ENCODE measurements at places on chromosomes 1 and 21.
A peak's percentile ranks its signal among the peaks of the same experiment; 100 is the strongest.

GRCh38 chr21:20353351-20353750 is 644.9 kb upstream of the NCAM2 start:
- no peak for DNase-seq

DNA sequence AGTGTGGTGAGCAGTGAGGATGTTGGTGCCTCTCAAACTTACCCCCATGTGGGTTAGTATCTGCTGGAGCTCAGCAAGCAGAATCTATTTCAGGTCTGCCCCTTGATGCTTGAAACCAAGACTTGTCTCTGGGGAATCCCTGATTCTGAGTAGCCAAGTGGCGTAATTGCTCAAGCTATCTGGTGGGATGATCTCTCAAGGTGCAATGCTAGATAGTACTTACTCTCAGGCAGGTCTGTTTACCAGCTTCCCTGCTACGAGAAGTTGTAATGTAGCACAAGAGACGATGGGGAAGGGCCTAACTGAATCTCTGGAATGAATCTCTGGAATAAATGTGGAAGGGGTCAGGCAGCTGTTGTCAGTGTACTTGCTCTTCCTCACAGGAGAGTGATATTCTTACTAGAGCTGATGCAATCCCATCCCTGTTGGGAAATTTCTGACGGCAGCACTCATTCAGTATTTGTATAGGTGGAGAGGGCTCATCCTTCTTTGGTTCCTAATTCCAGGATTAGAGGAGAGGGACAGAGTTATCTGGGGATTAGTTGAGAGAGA is 65.4 kb downstream of the MACF1 start:
- peak; percentile 31 for DNase-seq

- DNase-seq, result no peak
These were observed 1.6 kb downstream of the NFIA start for GRCh38 chr1:61083807-61084440.

GRCh38 chr21:33854604-33855003 is 61.0 kb downstream of the ATP5PO start:
- DNase-seq, result no peak

DNA sequence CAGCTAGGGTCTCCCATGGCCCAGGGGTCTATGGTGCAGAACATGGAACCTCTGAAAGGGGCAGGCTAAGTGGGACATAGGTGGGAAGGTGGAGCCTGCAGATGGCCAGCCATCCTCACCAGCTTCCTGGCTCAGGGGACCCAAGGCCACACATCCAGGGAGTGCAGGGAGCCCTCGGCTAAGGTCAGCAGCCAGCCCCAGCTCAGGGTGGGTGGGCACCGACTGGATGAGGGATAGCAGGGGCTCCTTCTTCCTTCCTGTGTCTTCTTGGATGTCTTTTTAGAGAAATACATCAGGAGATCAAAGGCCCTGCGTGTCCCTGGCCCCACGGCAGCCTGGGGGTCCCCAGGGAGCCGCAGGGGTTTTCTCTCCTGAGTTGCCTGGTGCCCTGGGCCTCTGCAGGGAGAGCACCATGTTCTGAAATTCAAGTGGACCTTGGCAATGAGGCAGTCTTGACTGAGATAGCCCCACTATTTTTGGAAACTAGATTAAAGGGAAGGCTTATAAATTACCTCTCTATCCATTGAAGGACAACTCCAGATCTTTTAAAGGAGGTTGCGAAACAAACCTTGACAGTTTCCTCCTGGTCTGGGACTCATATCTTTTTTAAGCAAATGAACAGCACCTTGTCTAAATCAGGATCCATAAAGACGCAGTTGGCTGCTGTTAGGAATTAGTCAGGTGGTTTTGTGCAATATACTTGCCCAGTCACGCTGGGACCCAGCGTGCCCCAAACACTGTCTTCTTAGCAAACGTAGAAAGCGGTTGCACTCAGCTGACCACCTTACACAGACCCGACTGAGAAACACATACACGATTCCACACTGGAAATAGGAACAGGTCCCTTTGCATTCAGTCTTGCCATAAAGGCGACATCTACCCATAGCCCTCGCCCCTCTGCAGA is 242.3 kb downstream of the TOMM20 start:
- no peak for DNase-seq

DNA sequence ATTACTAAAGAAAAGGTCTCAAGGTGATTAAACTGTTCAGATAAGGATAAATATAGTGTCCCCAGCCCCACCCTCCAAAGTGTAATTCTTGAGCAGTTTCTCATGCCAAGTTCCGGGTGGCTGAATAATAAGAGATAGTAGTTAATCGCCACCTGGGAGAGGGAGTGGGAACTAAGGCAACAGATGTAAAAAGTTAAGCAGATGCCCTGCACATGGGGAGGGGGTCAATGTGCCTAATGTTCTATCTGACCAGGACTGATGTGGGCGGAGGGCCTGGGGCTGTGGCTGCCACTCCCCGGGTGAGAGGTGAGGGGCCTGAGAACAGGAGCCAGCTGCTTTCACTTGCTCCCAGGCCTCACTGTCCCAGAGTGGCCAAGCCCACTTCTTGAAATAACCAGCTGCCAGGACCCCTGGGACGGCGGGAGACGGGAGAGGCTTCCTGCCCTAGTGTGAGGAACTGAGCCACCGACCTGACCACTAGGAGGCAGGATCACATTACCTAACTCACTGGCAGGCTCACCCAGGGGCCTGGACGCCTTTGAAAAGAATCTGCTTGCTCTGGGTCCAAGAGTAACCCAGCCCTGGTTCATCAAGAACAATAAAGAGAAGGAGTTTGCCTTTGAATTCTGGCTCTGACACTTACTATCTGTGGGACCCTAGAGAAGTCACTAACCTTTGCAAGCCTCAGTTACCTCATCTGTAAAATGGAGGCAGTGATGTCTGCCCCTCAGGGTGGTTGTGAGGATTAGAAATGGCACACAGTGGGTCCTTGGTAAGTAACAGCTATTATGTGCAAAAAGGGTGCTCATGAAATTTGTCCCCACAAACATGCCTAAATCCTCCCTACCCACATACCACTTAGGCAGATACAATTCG is 179.2 kb downstream of the ATG4C start:
- DNase-seq, result no peak

DNA sequence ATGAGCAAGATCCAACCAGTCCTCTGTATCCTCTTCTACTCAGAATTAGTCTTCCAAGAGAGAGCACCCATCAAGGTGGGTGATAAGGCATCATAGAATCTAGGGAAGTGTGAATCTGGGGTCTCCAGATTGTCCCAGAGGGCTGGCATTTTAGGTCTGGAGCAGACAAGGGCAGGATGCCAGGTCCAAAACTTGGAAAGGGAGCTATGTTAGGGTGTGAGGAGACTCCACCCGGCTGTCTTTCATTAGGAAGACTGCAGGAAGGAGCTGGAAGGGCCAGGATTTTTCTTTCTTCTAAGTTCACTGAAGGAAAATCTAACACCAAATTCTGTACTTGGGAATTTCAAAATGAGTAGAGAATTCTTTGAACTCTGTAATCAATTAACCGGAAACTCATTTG is 86.1 kb upstream of the BMP8A start:
- DNase-seq, result no peak

GRCh38 chr1:30417001-30417700 is 306.2 kb downstream of the MATN1 start:
- no peak for DNase-seq

DNA sequence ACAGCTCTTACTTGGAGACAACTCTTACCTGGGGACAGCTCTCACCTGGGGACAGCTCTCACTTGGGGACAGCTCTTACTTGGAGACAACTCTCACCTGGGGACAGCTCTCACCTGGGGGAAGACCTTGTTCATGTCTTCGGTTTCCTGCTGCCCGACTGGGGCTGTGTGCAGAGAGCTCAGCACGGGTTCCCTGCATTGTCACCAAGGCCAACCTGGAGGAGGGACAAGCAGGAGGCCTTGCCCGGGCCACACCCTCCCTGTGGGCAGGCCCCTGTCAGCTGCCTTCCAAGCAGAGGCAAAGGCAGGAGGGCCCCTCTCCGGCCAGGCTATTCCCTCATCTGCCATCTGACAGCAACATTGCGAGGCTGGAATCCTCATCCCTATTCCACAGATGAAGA is at the start of gene LDLRAD1:
Gene LDLRAD1, minus strand, starts transcription at position 208 of the 400 bp plus-strand sequence. Its CDS starts 74 bp downstream, at position 134.
- no peak for DNase-seq

GRCh38 chr1:245651093-245651492 is 496.3 kb downstream of the KIF26B start:
- DNase-seq, result no peak

DNA sequence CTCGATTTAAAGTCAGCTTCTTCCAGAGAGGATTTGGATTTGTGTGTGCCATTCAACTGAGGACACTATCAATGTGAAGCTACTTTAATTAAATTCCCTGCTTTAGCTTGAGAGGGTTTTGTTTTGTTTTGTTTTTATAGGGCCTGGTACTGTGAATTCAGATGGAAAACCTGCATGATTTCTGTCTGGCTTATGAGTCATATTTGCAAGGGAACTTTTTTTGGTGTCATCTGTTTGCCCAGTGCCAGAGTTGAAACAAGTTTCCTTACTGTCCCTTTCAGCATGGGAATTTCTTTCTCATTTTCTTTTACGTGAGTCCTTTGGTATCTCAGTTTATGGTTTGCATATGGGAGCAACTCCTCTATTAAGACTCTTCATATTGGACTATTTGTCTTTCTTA is 194.6 kb downstream of the GREM2 start:
- no peak for DNase-seq

- DNase-seq, result no peak
These were observed 13.4 kb downstream of the SLAMF7 start for GRCh38 chr1:160752406-160752805.

DNA sequence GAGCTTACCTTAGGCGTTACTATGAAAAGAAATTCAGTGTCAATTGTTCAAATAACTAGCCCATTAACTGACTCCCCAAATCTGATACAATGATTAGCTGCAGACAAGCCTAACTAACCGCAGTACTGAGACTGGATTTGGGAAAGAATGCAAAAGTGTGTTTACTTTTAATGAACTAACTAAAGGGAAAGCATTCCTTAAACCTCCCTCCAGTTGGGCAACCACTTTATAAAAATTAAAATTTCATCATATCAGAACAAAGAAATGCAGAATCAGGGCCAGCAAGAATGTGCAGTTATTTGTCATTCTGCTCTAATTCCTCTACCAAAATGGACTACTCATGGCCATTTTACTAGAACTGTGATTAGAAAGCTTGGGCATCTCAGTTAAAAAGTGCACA is 11.7 kb upstream of the NR5A2 start:
- DNase-seq, result no peak

DNA sequence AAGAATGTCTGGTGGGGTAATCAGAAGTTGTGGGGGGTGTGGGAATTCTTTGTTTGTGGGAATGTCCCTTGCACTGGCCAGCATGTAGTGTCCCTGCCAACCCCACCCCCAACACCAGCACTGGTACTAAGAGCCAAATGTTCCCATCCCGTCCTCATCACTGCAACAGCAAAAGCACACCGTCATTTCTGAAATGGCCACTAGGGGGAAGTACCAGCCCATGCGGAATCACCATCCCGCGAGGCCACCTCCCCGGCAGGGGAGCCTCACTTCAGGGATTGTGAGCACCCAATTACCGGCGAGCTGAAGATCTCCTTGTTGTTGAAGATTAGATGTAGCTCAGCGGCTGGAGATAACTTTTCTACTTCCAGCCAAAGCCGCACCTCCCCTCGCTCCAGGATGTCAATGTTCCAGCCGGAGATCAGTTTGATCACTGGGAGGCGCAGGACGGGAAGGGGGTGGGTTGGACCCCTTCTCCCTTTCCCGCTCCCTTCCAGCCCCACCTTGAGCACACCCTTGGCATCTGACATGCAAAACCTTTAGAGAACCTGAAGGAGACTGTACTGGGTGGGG is 41.0 kb downstream of the MYOM3 start:
- DNase-seq, result no peak

DNA sequence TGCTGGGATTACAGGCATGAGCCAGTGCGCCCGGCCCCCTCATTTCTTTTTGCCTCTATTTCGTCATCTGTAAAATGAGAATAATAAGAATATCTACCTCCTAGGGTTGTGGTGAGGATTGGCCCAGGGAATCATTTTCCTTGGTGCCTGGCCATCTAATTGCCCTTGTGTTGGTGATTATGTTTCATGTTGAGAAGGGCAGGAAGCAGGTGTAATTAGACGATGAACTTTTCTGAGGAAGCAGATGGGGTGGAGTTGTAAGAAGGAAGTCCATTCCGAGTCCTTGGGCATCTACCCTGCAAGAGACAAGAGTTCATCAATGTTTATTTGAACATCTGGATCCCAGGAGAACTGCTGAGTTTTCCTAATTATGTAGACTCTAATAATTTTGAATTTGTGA is 38.7 kb upstream of the NEK2 start:
- DNase-seq, result no peak

DNA sequence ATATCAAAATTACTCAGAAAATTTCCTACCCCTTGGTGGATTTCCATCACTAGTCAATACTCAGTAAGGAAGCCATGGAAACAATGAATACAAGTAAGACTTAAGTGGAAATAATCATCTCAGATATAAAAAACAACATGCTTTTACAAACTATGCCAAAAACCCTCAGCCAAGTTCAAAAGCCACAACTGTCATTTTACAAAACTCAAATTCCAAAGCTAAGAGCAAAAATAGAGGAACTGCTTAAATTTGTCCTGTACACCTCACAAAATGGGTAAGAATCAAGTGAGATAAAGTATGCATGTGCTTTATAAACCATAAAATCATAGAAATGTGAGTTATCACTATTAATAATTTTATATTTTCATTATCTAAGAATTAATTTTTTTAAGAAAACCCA is 9.6 kb downstream of the TMCO1 start:
- DNase-seq, result no peak

DNA sequence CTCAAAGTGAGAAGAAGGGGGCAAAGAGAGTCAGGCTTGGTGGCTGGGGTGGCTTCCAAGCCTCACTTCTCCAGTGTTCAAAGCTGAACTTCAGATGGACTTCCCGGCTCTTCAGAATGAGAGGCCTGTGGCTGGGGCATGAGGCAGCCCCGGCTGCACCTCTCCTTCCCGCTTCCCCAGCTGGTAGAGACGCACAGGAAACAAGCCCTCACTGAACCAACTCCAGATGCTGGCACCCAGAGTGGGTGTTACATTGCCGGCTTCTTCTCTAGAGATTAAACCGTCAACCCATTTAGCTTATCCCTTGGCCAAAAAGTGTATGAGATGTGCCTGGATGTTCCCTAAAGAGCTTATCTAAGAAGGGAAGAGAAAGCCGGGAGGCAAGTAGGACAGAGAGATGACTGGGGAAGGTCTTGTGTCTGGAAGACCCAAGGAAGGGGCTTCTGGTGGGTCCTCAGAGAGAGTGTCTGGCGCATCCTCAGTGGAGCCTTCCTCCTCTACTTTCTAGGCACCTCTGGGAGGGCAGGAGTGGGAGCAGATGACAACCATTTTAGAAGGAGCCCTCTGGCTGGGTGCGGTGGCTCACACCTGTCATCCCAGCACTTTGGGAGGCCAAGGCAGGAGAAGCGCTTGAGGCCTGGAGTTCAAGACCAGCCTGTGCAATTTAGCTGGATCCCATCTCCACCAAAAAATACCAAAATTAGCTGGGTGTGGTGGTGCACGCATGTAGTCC is 2.0 kb downstream of the ADAMTSL4 start:
- no peak for DNase-seq

- no peak for DNase-seq
These were observed 52.8 kb downstream of the NRIP1 start for GRCh38 chr21:15011967-15012366.

- DNase-seq, result peak; percentile 13
These were observed 51.9 kb upstream of the FMOD start for GRCh38 chr1:203402629-203403337.

- DNase-seq, result no peak
These were observed 71.9 kb downstream of the CD34 start for GRCh38 chr1:207839083-207839413.

- no peak for DNase-seq
These were observed 643 bp upstream of the MOB3C start for GRCh38 chr1:46617108-46617800.
